H1 (cell line): ENCODE measurements at places on chromosomes 2 and 18.
A peak's percentile ranks its signal among the peaks of the same experiment; 100 is the strongest.

GRCh38 chr2:205364261-205364660 is 318.0 kb upstream of the NRP2 start:
- no peak for DNase-seq

DNA sequence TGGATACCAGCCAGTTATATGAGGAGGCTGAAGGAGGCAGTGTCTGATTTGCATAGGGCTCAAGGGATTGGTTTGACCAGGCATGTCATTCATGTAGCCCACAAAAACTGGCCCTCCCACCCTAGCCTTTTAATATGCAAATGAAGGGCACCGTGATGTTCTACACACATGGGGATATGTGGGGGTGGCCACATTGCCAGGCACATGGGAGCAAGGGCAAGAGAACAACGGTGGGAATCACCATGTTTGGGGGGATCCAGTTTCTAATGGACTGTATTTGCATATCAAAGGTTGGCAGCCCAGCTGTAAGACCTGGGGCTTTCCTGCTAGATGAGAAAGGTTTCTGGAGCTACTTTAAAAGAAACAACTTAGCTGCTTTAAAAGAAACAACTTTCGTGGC is 65.1 kb upstream of the SLC25A52 start:
- peak; percentile 78 for DNase-seq

- peak; percentile 41 for DNase-seq
Measured at GRCh38 chr2:1972422-1972821, 228.1 kb upstream of the PXDN start.

DNA sequence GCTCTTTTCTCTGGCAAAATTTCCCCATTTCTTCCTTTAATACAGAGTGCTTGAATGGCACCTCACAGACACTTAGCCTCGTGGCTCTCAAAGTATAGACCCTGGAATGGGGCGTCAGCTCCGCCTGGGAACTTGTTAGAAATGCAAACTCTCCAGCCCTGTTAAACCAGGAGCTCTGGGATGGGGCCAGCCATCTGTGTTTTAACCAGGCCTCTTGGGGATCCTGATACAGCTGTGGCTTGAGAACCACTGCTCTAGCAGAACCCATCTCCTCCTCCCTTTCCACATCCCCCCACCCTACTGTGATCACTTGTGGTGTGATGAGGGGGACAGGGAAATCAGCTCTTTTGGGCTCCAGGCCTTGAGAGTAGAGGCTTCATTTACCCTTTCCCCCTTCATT is 15.9 kb downstream of the LTBP1 start:
- no peak for DNase-seq

- DNase-seq: no peak
Measured at GRCh38 chr18:73645160-73645715, 502.4 kb downstream of the FBXO15 start.

DNA sequence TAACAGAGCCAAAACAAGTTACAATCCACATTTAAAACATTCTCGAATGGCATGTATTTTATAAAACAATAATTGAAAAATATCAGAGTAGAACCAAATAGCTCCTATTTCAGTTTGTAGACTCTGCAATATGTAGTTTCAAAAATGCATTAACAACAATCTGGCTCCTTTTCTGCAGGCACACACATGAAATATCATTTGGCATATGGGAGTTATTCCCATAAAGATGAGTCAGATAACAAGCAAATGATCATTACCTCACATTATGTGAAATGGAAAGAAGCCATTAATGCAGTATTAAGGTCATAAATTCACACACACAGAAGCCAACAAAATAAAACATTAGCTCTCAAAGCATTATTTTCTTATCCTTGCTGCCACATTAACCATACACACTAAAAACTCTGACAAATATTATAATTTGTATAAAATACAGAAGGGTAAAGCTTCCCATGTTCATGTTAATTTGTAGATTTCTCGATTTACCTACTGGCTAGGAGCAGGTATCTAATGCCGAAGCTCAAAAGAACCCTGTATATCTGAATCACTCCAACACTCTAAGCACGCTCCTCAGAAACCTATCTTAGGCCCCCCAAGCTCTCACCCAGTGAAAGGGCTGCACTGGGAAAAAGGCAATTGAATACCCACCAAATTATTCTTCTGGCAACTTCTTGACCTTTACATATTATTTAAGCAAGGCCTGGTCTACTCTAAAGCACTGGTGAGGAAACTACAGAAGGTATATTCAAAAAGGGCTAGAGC is 13.8 kb downstream of the NBAS start:
- no peak for DNase-seq

DNA sequence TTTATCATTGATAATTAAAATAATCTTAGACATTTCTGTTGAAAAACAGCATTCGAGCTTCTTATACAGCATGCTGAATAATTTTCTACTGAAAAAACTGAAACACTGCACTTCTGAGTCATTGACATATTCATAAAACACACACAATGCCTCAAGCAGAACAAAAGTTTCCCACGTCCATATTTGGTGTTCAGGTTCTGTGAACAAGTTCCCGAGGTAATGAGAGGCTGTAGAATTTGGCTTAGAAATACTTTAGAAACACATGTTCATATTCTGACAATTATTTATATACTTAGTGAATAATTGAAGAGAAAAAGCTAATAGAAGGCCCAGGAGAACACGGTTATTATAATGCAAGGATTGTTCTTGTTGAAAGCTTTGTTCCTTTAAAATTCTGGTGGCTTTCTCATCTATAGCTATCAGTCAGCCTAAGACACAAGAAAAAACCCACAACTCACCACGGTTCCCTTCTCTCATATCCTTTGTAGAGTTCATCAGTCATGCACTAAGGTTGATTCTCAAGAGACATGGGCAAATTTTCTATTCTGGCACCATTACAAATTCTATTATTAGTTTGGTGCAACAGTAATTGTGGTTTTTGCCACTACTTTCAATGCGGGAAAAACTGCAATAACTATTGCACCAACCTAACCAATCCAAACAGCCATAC is 194.4 kb downstream of the TMX3 start:
- no peak for DNase-seq

GRCh38 chr2:132980304-132980703 is 310.3 kb upstream of the LYPD1 start:
- DNase-seq: no peak

GRCh38 chr18:38602341-38602740 is 1036.7 kb upstream of the CELF4 start:
- DNase-seq: no peak

GRCh38 chr2:238655974-238656722 is 191.7 kb upstream of the TWIST2 start:
- DNase-seq: no peak

- no peak for DNase-seq
Measured at GRCh38 chr2:62844311-62845090, 139.0 kb downstream of the EHBP1 start.

DNA sequence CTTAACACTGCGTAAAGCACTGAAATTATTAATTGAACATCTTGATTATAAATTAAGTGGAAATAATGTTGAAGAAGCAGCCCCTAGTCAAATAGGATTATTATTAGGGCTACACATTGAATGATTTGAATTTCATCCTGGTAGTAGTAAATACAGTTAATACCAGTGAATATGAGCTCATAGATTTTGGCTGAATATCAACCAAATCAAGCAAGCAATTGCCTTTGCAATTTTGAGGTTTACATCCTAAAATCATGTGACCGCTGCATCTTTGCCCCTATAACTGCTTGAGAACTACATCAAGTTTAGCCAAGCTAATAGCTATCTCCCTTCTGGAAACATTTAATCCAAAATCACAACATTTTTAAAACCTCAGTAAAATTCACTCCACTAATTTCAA is 801.2 kb upstream of the PIK3C3 start:
- no peak for DNase-seq

DNA sequence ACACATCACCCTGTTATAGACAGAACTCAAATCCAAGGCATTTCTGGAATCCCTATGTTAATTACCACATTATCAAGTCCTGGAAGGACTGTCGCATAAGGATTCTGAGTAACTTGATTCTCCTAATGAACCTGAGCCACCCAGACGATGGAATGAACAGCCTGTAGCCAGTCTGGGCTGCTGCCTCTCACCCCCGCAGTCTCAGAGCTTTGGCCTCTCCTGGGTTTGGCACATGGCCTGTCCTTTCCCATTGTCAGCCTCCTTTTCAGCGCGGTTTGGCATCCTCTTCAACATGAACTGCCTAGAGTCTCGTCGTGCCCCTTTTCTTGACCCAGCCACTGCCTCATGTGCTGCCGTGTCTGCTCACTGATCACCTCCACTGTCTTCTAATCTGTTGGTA is 147.6 kb downstream of the SLC8A1 start:
- DNase-seq: no peak

DNA sequence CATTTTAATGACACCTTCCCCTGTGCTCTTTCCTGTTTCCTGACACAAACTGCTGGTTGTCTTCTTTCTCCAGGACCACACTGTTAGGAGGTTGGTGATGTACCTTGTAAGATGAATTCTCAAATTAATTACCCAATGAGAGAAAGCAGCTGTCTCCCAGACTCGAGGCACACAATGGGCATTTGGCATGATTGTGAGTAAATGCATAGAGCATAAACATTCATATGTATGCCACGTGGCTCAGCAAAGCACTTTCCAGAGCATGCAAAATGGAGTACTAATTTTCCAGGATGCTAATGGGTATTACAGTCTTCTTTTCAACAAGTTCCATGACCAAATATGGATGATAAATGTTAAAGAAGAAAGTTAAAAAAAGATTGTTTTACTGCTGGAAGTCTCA is 235.2 kb upstream of the KLHL29 start:
- DNase-seq: no peak

- DNase-seq: no peak
Measured at GRCh38 chr2:241607162-241607885, 29.6 kb downstream of the THAP4 start.

- no peak for DNase-seq
Measured at GRCh38 chr2:223747392-223748042, 89.9 kb downstream of the AP1S3 start.

DNA sequence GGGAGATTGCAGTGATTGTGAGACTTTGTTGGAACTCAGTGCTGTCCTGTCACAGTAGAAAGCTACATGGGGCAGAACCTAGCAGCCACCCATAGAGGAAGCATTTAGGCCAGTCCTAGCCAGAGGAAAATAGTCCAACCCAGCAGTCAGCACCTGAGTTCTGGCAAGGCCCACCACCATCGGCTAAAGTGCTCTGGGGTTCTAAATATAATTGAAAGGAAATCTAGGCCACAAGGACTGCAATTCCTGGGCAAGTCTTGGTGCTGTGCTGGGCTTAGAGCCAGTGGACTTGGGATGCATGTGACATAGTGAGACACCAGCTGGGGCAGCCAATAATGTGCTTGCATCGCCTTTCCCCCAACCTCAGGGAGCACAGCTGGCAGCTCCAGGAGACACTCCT is 28.9 kb upstream of the ACTR2 start:
- no peak for DNase-seq

DNA sequence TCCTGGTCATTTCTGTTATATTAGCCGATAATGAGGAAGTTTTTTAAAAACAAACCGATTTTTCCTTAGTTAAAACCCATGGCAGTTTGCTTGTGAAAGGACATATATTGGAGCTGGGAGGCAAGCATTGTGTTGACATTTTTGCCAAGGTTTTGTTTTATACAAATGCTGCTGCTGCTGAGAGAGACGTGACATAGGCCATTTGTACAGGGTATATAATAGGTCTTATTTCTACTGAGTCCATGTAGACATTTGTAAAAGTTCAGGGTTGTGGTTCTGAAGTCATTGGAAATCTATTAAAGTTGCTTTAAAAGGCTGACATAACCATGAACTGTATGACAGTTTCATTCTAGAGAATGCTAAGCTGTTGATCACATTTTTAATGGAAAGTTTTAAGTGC is 424.0 kb upstream of the FANCL start:
- DNase-seq: no peak

DNA sequence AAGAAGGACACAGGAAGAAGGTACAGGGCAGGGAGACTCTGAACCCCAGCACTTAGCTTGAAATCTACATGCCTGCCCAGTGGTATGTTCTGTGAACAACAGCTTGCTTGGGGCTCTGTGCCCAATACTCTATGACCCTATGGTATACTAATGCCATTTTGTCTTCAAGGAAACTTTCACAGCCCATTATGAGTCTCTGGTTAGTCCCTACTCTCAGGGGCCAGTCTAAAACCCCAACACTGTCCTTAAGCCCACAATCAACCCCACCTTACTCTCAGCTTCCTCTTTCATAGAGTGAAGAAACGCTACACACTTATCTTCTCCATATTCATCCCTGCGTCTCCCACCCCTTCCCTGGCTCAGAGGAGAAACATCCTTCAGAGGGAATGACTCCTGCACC is 16.0 kb downstream of the NEB start:
- DNase-seq: no peak

DNA sequence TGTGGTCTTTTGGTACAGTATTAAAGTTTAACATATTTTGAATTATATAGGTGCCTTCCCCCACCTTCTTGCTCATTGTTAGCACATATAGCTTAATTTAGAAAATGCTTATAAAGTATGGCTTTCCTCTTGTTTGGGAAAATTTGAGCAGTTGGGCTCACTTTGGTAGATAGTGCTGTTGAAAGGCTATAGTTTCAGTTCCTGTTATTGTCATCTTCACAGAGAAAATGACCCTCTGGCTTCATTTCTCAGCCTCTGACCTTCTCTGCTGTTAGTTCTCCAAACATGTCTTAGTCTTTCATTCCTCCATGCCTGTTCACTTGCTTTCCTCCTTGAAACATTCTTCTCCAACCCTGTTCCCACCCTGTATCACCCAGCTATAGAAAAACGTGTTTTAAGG is 200.6 kb downstream of the WDR7 start:
- DNase-seq: no peak

GRCh38 chr2:217573571-217573970 is 429.2 kb downstream of the TNS1 start:
- DNase-seq: no peak

DNA sequence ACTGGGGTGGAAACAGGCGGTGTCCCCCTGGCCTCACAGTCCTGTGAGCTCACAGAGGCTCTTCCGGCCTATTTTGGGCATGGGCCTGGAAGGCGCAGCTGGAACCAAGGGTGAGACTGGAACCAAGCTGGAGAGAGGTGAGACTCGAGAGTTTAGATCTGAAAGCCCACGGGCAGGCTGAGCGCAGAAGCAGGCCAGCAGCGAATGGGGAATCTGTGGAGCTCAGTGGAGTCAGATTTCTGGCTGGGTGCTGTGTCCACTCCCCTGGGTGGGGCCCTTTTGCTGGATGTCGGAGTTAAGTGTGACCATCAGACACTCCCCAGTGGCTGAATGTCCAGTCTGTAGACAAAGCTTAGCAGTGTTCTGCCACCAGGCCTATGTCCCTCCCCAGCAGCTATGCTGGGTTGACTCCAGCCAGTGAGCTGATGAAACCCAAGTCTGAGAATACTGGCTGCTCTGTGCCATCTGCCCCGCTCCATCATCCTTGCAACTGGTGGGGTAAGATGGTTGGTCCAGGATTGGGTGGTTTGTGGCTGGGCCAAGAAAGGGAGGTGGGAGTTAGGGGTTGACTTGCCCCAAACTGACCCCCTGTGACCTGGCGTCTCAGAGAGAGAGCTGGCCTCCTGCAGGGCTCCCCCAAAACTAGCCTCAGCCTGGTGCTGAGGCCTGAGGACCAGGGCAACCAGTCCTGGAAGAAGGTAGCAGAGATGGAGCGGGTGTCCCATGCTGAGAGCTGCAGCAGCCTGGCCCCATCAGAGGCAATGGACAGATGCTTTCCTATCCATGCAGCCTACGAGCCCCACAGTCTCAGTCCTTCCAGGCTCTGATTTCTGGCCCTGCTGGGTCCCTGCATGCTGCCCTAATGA is 34.4 kb downstream of the CYP26B1 start:
- DNase-seq: peak; percentile 14

GRCh38 chr2:25177211-25177611 is 8.8 kb upstream of the POMC start:
- DNase-seq: no peak
